ENCODE measurements at places on chromosomes 4 and X.

DNA sequence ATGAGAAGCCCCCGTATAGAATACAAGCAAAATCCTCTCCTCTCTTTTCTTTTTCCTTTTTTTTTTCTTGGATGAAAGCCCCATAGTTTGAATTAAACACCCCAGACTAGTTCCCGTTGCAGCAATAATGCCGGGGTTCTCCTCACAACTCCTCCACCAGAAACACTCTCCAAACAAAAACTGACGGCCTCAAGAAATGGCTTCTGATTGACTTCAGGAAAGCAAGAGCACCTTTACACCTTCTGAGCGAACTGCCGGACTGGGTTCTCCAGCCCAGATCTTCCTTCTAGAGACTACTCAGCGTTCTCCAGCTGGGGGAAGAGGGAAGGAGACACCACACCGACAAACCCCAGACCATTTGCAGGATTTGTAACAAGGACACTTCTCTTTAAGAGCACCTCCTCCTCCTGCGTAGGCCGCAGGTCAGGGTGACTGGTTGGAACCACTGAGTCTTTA, 4.0 kb downstream of the HAND2 start:
- DNase-seq: no peak

- DNase-seq: no peak
Observed at GRCh38 chrX:19707246-19707871, 180.0 kb downstream of the SH3KBP1 start.

DNA sequence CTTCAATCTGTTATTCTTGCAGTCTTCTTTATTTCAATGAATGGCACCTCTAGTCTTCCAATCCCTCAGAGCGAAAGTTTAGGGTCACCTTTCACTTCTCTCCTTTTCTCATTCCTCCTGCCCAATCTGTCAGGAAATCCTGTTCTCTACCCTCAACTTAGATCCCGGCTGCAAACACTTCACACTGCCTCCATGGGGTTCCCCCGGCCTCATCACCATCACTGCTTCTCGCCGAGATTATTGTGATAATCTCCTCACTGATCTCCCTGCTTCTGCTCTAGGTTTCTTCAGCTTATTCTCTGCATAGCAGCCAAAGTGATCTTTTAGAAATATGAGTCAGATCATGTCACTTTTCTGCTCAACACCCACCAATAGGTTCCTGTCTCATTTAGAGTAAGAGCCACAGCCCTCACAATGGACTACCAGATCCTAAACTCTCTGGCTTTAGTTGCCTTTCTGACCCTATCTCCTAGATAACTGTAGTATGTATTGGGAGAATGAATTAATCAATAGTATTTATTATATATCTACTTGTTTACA, 43.6 kb upstream of the TBC1D9 start:
- DNase-seq: no peak

DNA sequence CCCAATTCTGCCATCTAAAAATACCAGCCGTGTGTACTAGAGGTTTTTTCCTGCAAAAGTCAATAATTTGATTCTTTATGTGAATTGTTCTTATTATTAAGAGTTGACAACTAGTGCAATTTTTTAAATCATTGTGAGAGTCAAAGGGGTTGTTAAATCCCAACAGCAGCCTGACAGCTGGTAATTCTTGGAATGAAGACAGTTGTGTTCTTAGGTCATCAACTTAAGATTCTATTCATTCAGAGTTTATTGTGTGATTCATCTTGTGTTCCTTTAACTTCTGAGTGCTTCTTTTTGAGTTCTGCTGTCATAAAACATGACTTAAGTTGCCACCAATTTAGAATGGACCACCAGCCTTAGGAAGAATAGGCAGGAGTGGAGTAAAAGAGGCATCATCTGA, 329.0 kb downstream of the NAF1 start:
- DNase-seq: no peak

- DNase-seq: no peak
Observed at GRCh38 chrX:118593407-118593806, 97.8 kb downstream of the DOCK11 start.

Measured in stimulated activated effector memory CD8-positive, alpha-beta T cell treated with anti-CD3 and anti-CD28 coated beads, Interleukin-12 subunit alpha, Interleukin-12 subunit beta, amount 100 ng/mL, for 72 hours (primary cell).